ENCODE measurements at places on chromosomes 4 and X.

DNA sequence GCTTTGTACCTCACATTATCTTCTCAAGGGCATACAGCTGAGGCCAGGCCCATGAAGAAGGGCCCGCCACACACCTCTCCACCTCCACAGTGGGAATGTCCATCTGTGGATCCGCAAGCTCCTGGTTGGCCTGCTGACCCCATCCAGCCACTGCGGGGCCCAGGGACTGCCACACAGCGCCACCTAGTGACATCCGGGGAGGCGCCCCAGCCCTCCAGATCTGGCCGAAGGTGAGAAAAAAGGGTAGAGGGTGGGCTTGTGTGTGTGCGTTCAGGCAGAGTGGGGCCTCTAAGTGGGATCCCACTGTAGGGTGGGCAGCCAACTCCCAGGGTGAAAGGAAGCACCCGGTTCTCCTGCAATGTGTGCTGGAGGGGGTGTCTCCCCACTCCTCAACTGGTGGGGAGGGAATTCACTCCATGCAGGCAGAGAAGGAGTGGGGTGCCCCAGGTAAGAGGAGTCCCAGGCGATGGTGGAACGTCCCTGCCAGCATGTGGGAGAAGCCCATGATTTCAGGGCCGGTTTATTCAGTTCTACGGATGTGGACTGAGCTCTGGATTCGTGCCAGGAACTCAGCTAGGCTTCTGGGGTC is 117.3 kb downstream of the ENPP6 start:
- no peak for DNase-seq

GRCh38 chr4:182808673-182809416 is 108.3 kb downstream of the DCTD start:
- peak; percentile 12 for DNase-seq

- DNase-seq, result no peak
These were observed 545.0 kb downstream of the GBA3 start for GRCh38 chr4:23237771-23238170.

DNA sequence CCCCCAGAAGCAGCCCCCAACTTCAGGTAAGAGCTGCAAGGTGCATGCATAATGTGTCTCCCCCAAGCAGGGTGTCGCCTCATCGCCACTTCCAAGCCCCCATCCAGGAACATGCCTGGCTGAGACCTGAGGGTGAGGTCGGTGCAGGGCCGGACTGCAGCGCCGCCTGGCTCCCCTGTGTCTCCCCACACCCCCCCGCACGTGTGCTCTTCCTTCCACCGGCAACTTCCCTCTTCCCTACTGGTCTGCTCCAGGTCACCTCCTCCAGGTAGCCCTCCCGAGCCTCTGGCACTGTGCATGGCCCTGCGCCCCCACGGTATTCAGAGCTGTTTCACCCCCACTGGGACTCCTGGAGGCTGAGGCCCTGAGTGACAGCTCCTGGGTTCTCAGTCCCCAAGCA is 2.2 kb upstream of the BGN start:
- DNase-seq, result no peak

- no peak for DNase-seq
These were observed 92.9 kb downstream of the FNIP2 start for GRCh38 chr4:158861766-158862165.

DNA sequence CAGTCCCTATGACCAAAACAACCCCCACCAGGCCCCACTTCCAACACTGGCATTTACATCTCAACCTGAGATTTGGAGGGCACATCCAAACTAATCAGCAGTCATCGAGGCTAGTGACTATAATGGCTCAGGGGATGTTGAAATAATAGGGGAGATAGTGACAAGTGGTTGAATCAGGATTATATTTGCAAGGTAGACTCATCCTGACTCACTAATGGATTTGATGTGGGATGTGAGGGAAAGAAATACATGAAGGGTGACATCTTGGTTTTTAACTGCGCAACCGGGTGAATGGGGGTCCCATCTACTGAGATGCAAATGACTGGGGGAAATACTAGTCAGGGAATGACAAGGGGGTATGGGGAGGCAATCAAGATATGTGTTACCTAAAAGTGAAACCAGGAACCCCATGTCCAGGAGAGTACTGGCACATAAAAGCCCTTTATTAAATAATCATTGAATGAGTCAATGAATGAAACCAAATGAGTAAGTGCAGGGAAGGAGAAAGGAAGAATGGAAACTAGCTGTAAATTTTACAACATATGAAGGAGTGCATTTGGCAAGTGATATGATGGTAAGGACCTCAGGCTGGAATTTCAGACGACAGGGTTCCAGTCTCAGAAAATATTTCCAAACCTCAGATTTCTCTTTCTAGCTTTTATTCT is 78.3 kb downstream of the PARM1 start:
- DNase-seq, result no peak

GRCh38 chrX:110409925-110410324 is 51.3 kb downstream of the RTL9 start:
- peak; percentile 59 for DNase-seq

DNA sequence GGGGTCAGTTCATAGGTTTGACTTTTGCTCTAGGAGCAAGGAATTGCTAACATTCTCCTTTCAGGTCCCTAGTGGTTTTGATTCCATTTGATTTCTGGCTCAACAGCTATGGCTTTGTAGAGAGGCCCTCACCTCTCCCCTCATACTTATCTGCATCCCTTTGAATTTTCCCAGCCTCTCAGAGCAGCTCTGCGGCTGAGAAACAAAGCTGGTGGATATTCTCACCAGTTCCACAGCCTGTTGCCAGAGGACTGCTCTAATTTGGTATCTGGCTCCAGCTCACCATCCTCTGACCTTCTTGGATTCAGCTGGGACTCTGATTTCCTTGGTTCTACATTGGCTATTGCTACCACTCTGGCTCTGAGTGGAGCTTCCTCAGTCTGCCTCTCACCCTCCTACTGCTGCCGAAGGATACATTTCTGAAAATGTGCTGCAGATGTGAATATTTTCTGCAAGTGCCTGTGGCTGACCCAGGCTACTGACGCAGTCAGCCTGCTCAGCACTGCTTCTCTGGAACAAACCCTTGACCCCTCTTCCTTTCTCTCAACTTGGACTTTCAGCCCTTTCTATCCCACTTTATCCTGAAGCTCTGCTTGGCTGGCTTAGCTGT is 110.9 kb upstream of the ENPEP start:
- DNase-seq, result no peak

GRCh38 chrX:151397741-151398070 is 700 bp downstream of the VMA21 start:
- peak; percentile 12 for DNase-seq

- no peak for DNase-seq
These were observed 13.9 kb downstream of the WDR1 start for GRCh38 chr4:10102474-10103332.

Data from iris pigment epithelial cell (primary cell).